ENCODE measurements at places on chromosomes 3 and 15. TPM values are rescaled to one million over a fixed set of nuclear protein-coding genes. Genes with fewer than 3 reads are reported as not detected.
A peak's percentile ranks its signal among the peaks of the same experiment; 100 is the strongest.

SLCO2A1 gene
- polyA plus RNA-seq, result 1.8 TPM

CNTN4 gene
- polyA plus RNA-seq, result 9.0 TPM

LRRIQ4 gene
- polyA plus RNA-seq, result 0.13 TPM

MLF1 gene
- polyA plus RNA-seq, result 88.4 TPM

EFHB gene
- polyA plus RNA-seq, result 0.66 TPM

EHHADH gene
- 1.8 TPM for polyA plus RNA-seq

FANCD2OS gene
- polyA plus RNA-seq, result 0.30 TPM

COLQ gene
- polyA plus RNA-seq, result 24.7 TPM

CERS3 gene
- 1.5 TPM for polyA plus RNA-seq

HHATL gene
- 73.4 TPM for polyA plus RNA-seq

TLR9 gene
- 0.44 TPM for polyA plus RNA-seq

DNA sequence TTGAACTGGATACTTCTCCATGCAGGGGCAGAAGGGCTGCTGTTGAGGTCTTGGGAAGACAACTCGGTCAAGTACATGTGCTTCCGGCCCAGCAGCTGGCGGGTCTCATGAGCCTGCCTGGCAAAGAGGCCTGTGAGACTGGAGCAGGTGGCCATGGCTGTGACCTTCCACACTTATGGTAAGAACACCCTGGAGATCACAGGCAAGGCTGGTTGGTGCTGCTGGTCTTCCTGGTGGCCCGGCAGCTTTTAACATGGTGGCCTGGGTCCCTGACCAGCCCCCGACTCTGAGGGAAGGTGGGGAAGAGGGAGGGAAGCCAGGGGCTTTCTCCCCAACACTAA, 15.4 kb downstream of the CHRD start:
- DNase-seq, result no peak

DNA sequence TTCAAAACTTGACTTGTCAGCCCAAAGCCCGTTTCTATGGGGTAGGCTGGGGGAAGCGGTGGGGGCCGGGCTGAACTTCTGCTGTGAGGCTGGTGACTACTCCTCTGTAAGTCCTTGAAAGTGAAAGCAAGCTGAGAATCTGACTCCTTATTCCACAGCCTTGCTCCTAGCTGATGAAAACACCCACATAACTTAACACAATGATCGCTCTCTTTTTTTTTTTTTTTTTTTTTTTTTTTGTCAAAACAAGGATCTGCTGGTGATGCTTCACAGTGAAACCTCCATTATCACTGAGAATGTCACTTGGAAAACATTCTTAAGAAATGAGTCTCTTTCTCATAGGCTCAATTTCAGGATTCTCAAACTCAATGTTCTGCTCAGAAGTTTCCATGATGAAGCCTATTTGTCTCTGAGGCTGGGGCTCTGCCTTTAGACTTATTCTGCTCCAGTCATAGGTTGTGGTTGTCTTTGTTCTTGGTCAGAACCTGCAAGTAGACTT, 31.4 kb upstream of the TKT start:
- no peak for DNase-seq

DNA sequence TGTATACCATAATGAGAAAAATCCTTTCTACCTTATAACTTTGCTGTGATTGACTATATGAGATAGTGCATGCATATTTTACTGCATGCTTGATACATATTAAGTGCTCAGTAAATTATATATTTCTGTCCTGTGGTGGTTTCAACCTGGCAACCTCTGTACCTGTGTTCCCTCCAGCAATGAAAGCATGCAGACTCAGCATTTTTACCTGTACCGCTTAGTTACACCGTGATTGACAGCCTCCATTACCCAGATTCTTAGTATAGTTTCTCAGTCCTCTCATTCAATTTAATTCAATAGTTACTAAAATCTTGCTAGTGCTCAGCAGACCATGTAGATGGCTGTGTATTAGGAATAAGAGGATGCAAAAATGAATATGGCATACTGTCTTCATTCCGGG, 386.0 kb downstream of the EPHA6 start:
- DNase-seq, result no peak

DNA sequence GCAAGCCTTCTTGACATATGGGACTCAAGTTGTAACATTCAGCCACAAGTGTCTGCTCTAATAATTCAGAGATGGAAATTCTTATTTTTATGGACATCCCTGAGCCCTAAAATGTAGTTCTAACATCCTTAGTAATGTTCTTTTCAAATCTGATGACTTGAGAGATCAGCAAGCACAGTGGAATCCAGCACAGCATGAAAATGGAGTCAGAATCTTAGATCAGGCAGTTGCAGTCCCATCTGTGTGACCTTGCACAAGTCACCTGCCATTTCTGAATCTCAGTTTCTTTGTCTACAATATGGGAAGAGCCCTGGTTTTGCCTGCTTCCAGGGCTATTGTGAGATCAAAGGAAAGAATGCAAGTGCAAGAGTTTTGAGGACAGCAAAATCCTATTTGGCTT, 183.9 kb upstream of the LPP start:
- DNase-seq, result no peak

DNA sequence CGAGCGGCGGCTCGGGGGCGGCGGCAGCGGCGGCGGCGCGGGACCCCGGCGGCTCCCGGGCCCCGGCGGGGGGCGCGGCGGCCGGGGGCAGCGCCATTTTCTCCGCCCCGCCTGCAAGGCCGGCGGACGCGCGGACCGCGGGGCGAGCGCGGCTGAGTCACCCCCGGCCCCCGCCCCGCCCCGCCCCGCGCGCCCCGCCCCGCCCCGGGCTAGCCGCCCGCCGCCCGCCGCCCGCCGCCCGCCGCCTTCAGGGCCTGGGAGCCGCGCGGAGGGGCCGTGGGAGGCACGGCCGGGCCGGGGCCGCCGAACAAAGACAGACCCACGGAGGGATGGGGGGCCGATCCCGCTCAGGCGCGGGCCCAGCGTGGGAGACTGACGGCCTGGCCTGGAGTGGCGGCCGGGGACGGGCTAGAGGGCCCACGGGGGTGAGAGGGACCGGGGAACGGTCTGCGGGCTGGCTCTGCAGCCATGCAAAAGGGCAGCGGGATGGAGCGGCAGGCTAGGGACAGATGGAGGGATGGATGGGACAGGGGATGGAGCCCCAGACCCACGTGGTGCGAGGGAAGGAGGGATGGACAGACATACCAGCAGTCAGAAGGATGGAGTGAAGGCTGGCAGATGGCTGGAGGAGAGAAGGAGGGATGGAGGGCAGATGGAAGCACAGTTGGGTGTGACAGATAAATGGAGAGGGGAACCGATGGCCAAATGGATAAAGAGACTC, at the start of gene EIF4E3:
TSS of gene EIF4E3 (minus strand) at position 132 of the 721 bp plus-strand sequence. CDS start at position 97, 35 bp downstream.
- no peak for DNase-seq

GRCh38 chr3:122794779-122795673, at the start of gene SLC49A4:
Gene SLC49A4 (plus strand): TSS chr3:122795069. CDS start chr3:122795193, 124 bp downstream.
- peak; percentile 53 for DNase-seq

DNA sequence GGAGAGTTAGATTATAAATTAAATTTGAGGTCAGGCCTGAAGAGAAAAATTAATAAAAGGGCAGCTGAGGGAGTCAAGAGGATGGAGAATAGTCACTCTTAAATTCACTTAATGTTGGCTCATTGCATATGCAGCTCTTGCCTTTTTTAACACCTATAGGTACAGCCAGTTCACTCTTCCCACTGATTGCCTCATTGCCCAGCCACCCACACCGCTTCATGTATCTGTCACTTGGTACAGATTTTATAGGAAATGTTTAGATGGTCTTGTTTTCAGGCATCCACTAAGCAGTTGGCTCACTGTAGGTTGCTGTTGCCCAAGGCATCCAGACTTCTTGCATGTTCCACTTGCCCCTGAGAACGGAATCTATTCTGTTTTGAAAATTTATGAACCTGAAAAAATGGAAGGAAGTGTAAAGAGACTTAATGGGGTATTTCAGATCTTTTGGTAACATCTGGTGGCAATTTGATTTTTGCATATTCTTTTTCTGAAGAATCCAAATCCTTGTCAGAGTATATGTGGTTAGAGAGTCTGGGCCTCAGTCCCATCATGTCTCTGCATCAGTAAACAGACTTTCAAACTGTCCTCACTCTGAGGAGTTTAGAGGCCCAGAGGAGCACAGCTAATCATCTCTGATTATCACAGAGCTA, 151.9 kb downstream of the RBPMS2 start:
- no peak for DNase-seq

DNA sequence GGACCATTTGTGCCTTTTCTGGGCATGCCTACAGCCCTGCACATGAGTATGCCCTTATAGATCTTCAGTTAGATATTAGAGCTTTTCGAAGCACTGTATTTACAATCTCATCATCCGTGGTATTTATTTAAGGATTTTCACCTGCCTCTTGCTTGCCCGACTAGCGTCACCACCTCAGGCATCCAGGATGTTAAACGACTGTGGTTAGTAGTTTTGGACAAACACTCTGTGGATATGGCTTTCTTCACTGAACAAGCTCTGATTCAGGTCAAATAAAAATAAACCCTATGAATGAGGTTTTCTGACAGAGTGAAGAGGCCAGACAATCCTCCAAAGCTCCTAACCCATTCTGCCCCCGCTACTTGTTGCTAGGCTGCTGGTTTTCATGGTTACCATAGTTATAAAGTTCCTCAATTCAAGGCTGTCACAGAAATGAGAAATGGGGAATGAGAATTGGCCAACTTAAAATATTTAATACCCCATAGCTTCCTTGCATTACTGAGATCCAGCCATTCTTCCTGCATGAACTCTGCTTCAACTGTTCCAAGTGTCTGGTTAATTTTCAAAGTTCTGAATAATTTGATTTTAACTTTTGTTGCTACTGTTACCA, 440.1 kb downstream of the GABRG3 start:
- DNase-seq, result no peak

- DNase-seq, result no peak
These were observed 10.3 kb downstream of the SV2B start for GRCh38 chr15:91110407-91110806.

- DNase-seq, result no peak
These were observed 27.3 kb upstream of the BCL2L10 start for GRCh38 chr15:52139599-52140462.

- no peak for DNase-seq
These were observed 38.1 kb upstream of the NMNAT3 start for GRCh38 chr3:139715743-139716360.

DNA sequence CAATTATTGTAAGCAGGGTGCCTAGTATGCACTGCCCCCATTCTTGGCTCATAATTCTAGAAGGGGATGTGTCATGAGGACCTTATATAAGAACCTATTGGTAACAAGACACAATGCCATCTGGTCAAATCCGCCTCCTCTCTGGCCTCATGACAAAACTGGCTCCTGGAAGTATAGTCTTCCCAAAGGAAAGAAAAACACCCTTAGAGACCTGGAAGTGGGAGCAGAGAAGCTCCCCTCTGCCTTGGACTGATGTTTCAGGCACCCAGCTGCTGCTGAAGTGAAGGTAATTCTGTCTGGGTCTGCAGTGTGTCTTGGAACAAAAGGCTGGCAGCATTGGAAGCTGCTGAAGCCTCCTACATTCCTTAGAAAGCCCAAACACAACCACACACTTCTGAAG, 107.2 kb upstream of the CLSTN2 start:
- no peak for DNase-seq

DNA sequence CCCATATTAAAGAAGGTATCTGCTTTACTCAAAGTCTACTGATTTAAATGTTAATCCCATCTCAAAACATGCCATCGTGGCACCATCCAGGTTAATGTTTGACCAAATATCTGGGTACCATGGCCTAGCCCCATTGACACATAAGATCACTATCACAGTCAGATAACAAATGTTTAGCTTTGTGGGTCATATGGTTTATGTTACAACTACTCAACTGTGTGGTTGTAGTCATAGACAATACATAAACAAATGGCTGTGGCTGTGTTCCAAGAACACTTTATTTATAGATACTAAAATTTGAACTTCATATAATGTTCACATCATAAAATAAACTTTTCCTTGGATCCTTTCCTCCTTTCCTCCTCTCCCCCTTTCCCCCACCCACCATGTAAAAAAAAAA, 9.8 kb upstream of the SNRPN start:
- no peak for DNase-seq

DNA sequence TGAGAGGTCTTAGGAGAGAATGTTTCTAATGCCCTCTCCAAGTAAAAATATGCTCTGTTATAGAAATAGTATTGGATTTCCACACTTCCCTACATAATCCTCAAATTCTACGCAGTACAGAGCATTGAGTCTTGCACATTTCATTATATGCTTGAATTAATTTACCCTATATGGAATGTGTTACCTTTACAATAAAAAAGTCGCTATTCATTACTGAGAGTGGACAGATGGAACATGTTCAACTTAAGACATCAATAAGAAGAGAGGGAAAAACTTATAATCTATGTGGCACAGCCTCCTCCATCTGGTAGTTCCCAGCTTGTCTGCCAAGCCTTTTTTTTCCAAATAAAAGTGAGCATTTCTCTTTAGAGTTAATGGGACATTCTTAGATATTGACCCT, 417.9 kb downstream of the MECOM start:
- DNase-seq, result no peak

- no peak for DNase-seq
These were observed 78.4 kb upstream of the LIMD1 start for GRCh38 chr3:45515999-45516725.

GRCh38 chr3:17995769-17996168, 253.3 kb upstream of the TBC1D5 start:
- DNase-seq, result no peak

- DNase-seq, result no peak
These were observed 157.3 kb upstream of the ABI3BP start for GRCh38 chr3:101150504-101150903.

DNA sequence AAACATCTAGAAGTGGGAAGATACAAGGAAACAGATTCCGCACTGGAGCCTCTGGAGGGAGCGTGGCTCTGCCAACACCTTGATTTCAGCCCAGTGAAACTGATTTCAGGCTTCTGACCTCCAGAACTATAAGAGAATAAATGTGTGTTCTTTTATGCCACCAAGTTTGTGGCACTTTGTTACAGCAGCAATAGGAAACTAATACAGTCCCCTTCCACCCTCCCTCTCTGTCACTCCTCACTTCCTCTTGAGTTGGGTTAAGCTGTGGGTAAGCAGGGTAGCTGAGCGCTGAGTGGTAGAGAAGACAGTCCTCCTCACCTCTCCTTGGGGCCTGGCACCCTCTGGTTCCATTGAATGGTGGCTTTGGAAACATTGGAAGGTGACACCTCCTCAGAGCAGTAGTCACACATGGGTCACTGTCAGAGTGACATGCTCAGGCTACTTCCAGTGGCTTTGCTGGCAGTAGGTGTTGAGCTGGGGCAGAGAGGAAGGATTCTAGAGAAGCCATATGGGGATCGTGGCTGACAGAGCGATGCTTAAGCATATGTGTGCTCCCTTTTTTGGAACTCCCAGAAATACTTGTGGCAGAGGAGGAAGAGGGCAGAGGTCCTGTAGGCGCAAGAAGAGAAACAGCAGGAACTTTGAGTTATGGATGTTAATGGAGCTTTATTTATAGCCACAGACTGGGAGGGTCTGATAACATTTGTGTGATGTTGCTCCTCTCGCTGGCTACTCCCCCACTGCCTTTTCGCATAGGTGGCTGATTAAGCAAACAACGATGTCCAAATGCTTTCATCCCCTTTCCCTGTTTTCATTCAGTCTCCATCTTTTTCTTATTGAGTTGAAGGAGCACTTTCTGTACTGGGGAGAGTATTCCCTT, 14.8 kb upstream of the HCN4 start:
- DNase-seq, result no peak

Data from forelimb muscle (tissue), 1 donor.